ENCODE measurements at places on chromosomes 3 and 15.

DNA sequence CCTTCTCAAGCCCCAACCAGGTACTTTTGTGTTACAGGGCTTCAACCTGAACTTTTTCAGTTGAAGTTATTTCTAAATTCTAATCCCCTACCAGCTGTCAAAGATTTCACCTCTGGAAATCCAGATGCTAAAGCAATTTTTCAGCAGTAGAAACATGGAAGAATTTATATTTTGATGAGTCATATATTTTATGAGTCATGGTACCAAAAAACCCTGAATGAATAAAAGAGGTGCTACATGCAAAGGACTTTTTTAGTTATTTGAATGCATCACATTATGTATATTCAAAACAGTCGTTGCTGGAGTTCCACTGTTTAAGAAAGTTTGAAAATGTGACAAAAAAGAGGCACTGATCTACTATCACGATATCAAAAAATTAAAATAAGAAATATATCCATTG is 96.0 kb upstream of the ZNF385D start:
- DNase-seq: no peak

DNA sequence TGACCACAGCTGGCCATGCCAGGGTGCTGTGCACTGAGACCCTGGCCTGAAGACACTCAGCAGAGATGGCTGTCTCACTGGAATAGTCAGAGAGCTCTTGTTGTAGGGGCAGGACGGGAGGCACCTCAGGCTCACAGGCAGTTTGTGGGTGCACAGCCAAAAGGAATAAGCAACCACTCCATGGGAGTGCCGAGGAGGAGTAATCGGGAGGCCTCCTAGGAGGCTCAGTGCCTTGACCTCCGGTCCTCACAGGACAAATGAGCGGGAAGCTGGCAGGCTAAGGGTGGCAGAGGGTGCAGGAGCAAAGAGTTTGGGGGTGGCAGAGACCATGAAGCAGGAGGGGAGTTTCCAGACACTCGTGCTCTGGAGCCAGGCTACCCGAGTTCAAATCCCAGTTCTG is 81.7 kb downstream of the SMAD6 start:
- DNase-seq: no peak

- DNase-seq: no peak
These were observed 38.2 kb downstream of the TIMP4 start for GRCh38 chr3:12120374-12121140.

GRCh38 chr3:169350228-169350627 is 313.3 kb downstream of the MECOM start:
- no peak for DNase-seq

- no peak for DNase-seq
These were observed 24.6 kb downstream of the GTF2E1 start for GRCh38 chr3:120767106-120767505.

DNA sequence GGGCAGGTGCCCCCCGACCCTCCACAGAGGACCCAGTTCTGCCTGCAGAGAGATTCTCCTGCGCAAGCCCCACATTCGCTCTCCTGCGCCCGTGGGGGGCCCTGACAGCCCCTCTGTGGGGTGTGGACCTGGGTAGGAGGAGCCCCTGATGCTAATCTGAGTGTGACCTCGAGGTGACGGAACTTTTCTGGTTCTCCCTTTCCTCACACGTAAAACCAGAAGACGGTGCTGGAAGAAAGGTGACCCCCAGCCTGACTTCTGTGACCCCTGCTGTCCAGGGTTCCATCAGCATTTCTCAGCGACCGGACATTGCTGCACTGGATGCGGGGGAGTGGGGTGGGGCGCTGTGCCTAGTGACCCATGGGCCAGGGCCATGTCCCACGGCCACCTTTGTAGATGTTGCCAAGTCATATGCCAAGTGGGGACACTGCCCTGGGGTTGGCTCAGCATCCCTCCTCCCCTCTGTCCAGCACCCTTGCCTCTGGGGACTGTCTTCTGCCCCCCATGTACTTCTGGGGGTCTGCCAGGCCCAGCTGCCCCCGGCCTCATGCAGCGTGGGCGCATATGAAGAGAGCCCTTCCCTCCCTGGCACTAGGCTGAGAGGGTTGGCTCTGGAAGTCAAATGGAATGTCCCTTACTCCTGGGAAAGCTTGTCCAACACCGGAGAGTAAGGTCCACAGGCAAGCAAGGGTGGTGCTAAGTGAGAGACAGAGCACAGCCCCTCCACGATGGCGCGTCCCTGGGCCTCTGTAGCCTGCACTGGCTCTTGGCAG is 129.1 kb upstream of the MEF2A start:
- no peak for DNase-seq
